ENCODE measurements at places on chromosomes 7 and 10.

- no peak for DNase-seq
Observed at GRCh38 chr10:5927306-5927705, 37.3 kb downstream of the FBH1 start.

DNA sequence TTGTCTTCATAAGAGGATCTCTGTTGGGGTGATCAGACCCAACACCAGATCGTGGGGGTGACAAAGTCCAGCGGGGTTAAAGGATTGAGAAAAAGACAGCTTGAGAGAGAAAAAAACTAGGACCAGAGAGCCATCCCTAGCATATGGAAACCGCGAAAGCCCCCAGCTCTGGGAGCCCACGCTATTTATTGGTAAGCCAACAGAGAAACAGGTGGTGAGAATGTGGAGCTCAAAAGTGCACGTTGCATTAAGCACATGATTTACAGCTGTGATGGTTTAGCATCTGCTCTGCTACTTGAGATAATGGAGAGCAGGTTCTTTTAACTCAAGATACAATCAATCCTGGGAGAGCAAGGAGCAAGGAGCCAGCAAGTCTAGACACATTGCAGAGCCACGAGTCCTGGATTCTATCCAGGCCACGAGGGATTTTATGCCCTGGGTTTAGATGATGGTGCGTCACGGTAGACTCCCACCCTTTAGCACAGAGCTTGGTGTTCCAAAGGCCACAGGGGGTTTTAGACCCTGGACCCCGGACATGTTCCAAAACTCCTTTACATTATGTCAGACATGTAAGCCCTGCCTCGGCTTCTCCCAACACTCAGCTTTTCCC lies 755.2 kb upstream of the SORCS1 start:
- no peak for DNase-seq

DNA sequence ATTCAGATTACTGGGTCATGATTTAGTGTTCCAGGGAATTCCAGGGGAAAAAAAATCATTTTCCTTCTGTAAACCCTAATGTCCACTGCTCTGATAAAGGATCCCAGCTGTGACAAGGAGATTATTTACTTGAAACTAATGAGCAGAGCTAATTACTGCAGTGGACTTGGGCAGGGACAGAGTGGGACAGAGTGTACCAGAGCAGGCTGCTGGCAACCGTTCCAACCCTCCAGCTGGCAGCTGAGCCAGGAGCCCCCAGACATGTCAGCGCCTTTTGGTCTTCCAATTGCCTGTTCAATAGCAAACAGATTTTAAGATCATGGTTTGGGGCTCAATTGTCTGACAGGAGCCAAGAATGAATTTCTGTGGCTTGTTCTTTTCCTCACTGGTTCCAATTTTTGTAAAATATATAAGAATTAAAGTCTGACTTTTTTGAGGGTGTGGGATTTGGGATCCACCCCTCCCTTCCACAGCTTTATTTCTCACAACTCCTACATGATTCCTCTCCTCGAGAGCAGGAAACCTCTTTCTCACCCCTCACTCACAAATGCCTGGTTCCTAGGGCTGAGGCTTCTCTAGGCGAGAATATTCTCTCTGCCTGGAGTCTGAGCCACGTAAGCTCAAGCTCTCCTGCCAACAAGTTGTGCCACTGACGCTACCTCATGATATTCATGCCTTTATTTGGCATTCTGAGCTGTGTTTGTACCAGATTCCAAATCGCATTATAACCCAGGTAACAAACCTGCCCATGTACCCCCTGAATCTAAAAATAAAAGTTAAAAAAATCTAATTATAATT lies 20.6 kb upstream of the FAM180A start:
- DNase-seq, result no peak

DNA sequence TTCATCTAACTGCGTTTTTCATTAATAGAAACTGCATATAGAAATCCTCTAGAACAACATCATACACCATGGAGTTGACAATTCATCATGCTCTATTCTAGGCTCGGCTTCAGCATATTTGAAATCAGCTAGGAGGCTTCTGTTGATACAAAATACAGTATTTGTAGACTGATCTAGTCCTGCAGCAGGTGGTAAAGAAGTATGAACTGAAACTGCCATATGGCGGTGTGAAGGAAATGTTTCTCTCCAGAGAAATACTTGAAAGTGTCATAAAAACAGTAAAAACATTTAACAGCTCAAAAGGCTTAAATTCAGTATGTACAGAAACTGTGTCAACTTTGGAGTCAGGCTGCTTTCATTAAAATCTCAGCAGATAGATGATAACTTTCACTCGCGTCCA lies 32.0 kb upstream of the MYO3A start:
- no peak for DNase-seq

- no peak for DNase-seq
Observed at GRCh38 chr10:69022611-69023010, 34.0 kb downstream of the KIFBP start.

DNA sequence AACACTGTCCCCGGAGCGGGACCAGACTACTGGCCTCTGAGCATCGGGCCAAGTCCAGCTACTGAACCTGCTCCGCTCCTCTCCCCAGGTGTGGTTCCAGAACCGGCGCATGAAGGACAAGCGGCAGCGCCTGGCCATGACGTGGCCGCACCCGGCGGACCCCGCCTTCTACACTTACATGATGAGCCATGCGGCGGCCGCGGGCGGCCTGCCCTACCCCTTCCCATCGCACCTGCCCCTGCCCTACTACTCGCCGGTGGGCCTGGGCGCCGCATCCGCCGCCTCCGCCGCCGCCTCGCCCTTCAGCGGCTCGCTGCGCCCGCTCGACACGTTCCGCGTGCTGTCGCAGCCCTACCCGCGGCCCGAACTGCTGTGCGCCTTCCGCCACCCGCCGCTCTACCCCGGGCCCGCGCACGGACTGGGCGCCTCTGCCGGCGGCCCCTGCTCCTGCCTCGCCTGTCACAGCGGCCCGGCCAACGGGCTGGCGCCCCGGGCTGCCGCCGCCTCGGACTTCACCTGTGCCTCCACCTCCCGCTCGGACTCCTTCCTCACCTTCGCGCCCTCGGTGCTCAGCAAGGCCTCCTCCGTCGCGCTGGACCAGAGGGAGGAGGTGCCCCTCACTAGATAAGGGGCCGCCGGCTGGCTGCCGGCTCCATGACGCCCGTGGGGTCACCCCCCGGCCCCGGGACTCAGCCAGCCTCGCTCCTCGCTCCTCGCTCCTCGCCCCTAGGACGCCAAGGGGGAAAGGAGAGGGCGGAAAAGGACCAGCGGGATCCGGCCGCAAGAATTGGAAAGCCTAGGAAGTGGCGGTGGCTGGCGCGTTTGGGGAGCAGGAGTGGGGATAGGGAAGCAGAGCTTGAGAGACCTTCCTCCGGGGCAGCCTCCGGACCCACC lies 3.4 kb downstream of the EVX1 start:
- peak; percentile 89 for DNase-seq

DNA sequence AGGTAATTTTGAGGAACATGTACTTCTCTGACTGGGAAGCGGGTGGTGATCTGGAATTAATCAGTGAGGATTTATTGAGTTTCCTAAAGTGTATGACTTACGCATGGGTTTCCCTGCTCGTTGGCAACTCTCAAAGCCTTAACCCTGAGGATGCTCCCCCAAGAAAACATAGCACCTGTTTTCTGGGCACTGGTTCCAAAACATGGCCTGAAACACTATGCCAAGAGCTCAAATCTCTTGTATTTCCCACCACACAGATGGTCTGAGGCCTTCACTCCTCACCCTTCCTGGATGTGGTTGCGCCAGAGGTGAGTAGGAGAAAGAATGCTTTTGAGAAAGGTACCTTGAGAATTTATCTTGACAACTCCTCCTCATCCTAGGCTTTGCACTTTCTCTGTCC lies 250.4 kb downstream of the FZD1 start:
- DNase-seq, result no peak

DNA sequence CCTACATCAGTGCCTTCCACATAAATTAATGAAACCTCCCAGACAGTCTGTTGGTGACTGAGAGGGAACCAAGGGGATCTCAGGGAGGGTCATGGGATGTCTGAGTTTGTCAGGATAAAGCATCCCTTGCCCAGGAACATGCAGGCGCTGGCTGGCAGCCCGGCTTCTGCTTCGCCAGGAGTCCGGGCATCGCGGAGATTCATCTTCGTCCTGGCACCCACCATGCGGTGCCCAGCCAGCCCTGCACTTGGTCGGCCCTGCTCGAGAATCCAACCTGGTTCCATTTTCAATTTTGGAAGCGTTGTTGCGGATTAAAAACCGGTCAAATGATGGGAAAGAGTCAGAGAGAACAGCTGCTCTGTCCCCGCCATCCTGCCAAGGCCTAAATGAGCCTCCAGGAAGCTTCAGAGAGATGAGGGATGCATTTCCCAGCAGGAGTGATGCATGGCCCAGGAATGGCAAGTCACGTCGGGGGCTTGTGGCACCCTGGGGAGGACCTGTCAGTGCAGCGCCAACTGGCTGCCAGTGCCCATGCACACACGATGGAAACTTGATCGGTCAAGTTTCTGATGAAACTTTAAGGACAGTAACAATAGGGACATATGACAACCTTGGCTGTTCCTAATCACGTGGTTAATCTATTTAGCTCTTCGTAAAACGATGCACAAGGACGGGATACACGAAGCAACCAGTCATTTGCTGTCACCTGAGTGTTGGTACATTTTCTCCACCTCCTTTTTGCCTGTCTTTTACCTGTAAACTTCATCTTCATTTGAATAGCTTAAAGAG lies 260.8 kb upstream of the MKI67 start:
- no peak for DNase-seq

GRCh38 chr10:48365668-48366067 lies 59.2 kb downstream of the MAPK8 start:
- no peak for DNase-seq

GRCh38 chr10:79127151-79127961 lies 58.6 kb downstream of the ZMIZ1 start:
- peak; percentile 69 for DNase-seq

DNA sequence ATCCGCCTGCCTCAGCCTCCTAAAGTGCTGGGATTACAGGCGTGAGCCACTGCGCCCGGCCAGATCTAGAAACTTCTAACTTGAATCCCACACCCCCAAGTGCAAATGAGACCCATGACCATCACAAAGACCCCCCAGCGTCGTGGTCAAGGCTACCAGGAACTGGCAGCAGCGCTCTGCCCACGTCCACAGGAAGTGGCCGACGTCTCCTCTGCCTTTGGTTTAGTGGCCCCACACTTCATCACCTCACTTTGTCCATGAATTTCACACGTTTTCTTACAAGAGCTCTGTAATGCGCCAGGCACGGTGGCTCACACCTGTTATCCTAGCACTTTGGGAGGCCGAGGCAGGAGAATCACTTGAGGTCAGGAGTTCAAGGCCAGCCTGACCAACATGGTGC lies 53.5 kb upstream of the TNRC18 start:
- DNase-seq, result no peak

- no peak for DNase-seq
Observed at GRCh38 chr7:34131371-34131770, 226.0 kb downstream of the BMPER start.

DNA sequence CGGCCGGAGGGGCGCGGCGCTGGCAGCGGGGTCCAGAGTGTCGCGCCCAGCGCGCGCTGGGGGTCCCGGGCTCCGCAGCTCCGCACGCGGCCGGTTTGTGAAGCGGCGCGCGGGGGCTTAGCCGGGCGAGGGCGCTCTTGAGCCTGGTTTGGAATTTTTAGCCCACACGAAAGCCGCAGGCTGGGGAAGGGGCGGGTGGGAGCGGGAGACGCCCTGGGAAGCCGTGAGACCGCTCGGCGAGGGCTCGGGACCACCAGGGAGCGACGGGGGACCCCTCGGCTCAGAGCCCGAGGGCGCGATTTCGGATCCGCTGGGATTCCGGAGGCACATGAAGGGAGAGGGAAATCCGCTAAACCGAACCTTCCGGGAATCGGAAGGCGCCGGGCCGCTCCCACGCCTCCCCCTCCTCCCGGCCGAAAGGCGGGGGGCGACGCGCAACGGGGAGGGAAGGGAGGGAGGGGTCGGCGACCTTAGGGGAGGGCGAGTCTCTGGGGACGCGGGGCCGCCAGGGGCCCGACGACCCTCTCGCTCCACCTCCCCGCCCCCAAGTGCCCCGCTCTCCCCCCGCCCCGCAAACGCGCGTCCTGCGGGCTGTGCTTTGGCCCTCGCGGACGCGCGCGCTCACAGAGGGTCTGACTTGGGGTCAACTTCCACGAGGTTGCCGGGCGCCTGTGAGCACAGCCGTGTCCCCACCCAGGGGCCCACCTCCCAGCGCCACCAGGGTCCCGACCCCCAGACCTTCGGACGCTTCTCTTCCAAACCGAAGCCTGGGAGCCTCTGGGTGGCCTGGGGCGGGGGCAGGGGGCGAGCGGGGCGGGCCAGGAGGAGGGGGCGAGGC lies 5.1 kb upstream of the ELFN1 start:
- peak; percentile 59 for DNase-seq

- peak; percentile 98 for DNase-seq
Observed at GRCh38 chr10:974038-974784, 14.0 kb upstream of the GTPBP4 start.

DNA sequence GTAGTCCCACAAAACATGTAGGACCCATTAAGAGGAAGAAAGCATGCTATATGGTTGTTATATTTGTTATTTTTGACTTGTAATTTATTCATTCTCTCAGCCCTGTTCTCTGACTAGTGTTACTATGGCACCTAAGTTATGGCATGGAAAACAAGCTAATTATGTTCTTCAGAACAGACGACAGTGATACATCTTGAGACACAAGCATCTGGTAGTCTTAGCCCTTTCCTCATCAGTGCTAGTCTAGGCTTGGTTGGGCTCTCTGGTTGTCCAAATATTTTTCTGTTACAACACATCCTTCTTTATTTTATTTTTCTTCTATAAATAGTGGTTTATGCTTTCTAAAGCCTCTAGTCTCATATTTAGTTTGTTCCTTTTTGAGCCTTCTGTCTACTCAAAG lies 308.3 kb upstream of the KAT6B start:
- peak; percentile 5 for DNase-seq

DNA sequence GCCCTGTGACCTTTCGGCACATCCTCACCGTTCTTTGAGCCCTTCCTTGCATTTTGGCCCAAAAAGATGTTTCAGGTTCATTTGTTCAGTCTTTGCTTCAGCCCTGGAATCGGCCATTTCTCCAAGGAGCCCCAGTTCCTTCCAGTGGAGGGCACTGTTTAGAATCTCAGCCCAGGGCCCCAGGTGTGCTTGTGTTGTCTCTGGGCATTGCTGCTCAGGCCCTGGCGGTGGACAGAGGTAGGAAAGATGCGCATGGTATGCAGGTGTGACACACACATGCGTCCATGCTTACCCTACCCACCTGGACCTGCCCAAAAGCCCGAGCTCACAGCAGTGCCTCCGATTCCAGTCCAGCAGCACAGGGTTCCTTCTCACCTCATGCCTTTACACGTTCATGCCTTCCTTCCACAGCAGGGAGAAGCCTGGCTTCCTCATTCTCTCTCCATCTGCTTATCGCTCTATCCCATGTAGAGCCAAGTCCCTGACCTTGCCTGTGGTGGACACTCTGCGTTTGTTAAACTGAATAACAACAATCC lies 70.6 kb downstream of the LHPP start:
- peak; percentile 72 for DNase-seq

- peak; percentile 67 for DNase-seq
Observed at GRCh38 chr10:96502561-96503282, 11.0 kb downstream of the TLL2 start.

- no peak for DNase-seq
Observed at GRCh38 chr7:14714161-14714728, 188.3 kb downstream of the DGKB start.

DNA sequence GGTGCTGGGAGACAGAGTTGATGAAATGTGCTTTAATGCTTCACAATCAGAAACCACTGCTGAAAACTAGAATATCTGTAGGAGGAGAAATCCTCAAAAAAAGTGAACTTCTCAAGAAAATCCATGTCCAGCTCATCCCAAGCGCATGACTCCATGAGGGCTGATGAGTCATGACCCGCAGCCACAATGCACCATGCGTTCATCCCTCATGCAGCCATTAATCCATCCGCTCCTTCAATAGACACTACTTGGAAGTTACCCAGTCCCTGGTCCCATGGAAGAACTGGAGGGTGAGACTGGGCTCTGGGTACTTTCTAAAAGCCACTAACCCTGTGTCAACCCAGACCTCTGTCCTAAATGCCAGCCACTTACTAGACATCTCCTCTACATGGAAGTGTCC lies 24.4 kb downstream of the TMEM273 start:
- no peak for DNase-seq
